ENCODE measurements at places on chromosomes 13 and 19.

- peak; percentile 73 for DNase-seq
Measured at GRCh38 chr13:94710881-94711560, 1.3 kb downstream of the SOX21 start.

GRCh38 chr13:45206340-45206739, 5.5 kb upstream of the KCTD4 start:
- no peak for DNase-seq

- DNase-seq = no peak
Measured at GRCh38 chr19:43774103-43774939, 6.5 kb downstream of the KCNN4 start.

DNA sequence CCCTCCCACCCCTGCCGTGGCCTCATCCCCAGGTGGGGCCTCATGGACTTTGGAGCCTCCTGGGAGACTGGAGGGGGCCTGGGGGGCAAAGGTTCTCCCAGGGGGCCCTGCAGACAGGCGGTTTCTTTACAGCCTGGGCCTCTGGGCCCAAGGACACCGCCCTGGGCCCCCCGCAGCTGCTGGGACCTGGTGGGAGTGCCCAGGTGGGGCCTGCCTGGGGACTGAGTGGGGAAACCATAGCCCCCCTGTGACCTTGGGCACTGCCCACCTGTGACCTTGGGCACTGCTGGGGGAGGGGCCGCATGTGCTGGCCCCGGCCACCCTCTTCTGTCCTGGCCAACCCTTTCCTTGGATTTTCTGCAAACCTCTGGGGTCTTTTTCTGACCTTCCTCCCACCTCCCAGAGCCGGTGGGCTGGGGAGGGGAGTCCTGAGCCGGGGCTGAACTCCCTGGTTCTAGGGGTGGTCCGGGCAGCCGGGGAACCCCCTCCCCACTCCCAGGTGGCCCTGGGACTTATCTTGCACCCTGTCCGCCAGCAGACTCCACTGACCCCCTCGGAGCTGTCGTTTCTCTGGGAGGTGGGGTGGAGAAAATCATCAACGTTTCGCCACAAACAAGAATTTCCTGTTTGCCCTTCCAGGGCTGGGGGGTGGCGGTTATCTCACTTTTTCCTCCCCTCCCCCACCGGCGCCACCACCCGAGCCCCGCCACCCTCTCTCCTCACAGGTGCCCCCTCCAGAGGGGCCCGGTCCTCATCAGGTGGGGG, 27.0 kb downstream of the ARID3A start:
- DNase-seq = no peak

GRCh38 chr19:19554074-19555023, 16.3 kb downstream of the CILP2 start:
- DNase-seq = no peak

All from SHP77 (cell line).